Stimulated activated CD4-positive, alpha-beta T cell treated with anti-CD3 and anti-CD28 coated beads, TNF-alpha, amount 100 ng/mL, for 4 hours (primary cell): ENCODE measurements at places on chromosomes 7 and 10.

DNA sequence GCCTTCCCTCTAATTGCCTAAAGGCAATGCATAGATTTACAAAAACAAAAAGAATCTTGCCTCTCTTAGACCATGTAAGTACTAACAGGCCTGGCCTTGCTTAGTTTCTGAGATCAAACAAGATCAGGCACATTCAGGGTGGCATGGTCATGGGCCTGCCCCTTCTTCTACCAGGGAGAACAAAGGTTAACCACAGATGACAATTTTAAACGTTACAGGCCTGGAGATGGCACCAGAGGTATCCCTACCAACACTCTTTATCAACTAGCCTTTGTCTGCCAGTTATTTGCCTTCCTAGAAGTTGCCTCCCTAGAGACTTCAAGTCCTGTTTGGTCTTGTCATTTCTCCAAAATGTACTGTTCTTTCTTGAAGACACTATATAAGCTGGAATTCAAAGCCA lies 252.6 kb downstream of the DOCK4 start:
- DNase-seq, result no peak

GRCh38 chr7:132322970-132323369 lies 253.3 kb downstream of the PLXNA4 start:
- no peak for DNase-seq

DNA sequence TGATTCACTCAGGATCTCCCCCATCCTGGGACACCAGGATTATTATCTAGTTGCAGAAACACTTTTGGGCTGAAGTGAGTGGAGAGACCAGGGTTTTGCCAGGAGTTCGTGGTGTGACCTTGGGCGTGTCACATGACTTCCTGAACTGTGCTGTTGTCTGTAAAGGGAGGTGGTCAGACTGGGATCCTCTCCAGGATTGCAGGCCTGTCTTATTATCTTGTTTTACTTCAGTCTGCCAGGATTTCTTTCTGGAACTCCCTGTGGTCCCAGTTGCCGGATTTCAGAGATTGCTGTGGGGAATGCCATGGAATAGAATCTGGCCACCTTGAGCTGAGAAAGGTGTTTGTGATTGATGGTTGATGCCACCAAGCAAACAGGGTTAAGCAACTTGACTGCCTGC lies 35.8 kb downstream of the CRCP start:
- no peak for DNase-seq

- no peak for DNase-seq
Observed at GRCh38 chr10:28561531-28561930, 28.6 kb downstream of the WAC start.

GRCh38 chr7:136053689-136054485 lies 76.7 kb upstream of the MTPN start:
- no peak for DNase-seq

GRCh38 chr7:115060095-115060870 lies 138.4 kb downstream of the MDFIC start:
- no peak for DNase-seq

- no peak for DNase-seq
Observed at GRCh38 chr10:103850572-103850895, 4.8 kb downstream of the SH3PXD2A start.

- DNase-seq, result no peak
Observed at GRCh38 chr10:3668276-3668965, 116.6 kb downstream of the KLF6 start.

- no peak for DNase-seq
Observed at GRCh38 chr7:94907026-94907810, at the start of gene PPP1R9A. TSS of gene PPP1R9A (plus strand) at chr7:94907594. CDS start at chr7:94910114, 2,520 bp downstream.

- DNase-seq, result no peak
Observed at GRCh38 chr10:93193906-93194305, 120.2 kb downstream of the CYP26A1 start.

DNA sequence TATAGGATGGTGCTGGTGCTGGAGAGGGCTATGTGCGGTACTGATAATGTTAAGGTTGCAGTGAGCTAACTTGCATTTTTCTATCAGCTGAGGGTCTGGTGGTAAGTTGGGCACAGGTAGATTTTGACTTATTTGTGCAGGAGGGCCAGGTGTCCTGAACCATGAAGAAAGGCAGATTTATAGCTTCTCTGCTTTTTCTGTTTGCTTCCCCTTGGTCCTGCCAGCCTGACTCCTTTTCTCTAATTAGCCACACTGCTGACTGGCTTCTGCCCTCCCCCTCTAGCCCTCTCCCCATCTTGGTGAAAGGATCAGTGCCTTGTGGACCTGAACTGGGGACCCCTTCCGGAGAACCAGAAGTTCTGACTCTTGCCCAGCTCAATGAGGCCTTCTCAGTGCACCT lies 40.8 kb upstream of the STEAP4 start:
- DNase-seq, result no peak

GRCh38 chr7:116577320-116577871 lies 52.6 kb downstream of the CAV1 start:
- no peak for DNase-seq

DNA sequence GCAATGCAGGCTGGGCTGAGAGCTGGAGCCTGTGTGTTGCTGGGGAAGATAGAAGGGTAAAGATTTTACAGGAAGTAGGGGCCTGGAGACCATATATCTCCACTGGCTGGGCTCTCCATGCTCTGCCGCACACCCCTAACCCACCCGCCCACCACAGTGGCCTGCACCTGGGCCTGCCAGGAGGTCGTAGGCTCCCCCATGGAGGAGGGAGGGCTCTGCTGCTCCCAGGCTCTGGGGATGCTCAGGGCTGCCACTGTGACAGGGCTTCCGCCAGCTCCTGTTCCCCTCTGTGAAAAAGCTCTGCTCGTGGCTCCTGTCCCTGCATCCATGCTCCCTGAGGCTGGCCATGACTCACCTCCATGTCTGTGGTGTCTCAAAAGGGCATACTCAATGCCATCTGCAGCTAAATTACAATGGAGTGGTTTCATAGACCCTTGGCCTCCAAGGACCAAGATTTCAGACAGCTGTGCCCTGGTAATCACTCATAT lies 106.0 kb downstream of the CXCL12 start:
- no peak for DNase-seq

GRCh38 chr7:157436076-157436475 lies 99.3 kb downstream of the DNAJB6 start:
- DNase-seq, result no peak

DNA sequence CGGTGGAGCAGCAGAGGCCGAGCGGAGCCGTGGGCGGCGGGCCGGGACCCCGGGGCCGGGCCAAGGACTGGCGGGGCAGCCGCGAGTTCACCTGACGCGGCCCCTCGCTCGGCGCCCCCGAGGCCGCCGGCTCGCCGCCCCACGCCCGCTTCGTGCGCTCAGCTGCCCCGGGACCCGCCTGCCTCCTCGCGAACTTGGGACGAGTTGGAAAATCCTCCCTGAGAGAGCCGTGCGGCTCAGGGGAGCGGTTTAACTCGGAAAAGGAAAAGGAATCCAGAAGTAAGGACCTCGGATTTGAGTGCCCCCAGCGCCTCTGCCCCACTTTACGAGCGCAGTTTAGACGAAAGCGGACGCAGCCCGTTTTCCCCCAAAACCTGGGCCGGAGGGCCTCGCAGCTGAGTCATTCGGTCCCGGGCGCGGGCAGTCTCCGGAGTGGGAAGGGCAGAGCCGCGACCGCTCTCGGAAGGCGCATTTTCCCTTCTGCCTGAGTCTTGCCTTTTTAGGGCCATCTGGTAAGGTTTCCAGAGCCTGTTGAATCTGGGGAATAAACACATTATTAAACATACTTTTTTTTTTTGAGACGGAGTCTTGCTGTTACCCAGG lies 744 bp downstream of the CREM start:
- DNase-seq, result peak; percentile 56

DNA sequence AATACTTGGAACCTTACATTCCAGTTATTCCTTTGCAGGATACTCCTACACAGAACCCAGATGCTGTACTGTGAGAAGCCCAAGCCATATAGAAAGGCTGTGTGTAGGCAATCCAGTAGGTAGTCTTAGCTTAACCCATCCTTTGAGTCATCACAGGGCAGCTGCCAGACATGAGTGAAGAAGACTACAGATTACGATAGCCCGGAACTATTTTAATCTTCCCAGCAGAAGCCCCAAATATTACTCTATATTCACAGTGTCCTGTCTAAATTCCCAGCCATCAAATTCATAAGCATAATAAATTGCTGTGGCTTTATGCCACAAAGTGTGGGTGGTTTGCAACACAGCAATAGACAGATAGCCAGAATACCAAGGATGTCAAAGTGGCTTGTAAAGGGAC lies 474.1 kb upstream of the STEAP1 start:
- DNase-seq, result no peak

DNA sequence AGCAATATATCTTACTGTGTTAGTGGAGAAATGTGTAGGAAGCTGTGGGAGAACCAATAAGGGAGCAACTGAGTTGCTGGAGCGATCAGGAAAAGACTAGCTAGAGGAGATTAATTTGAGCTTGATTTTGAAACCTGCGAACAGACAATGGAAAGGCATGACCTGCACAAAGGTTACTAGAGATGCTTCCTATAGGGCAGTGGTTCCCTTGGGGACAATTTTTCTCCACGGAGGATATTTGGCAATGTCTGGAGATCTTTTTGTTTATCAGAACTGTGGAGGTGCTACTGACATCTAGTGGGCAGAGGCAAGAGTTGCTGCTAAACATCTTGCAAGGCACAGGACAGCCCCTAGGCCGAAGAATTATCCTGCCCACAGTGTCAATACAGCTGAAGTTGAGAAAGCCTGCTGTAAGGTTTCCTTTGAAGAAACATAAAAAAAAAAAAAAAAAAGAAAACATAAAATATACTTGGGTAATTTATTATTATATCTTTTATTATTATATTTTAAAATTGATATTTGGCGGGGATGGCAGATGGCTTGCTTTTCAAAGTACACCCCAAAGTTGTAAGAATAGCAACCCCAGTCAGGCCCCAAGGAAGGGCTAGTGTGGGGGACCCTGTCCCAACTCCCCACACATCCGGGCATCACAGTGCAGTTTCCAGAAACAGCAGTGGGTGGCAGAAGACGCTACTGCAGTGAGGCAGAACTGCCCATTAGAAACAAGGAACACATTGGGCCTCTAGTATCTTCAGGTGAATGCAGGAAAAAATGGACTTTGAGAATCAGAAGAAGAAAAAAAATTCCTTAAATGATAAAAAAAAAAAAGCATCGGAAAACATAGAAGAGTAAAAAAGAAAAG lies 481.6 kb downstream of the SH2D4B start:
- no peak for DNase-seq

DNA sequence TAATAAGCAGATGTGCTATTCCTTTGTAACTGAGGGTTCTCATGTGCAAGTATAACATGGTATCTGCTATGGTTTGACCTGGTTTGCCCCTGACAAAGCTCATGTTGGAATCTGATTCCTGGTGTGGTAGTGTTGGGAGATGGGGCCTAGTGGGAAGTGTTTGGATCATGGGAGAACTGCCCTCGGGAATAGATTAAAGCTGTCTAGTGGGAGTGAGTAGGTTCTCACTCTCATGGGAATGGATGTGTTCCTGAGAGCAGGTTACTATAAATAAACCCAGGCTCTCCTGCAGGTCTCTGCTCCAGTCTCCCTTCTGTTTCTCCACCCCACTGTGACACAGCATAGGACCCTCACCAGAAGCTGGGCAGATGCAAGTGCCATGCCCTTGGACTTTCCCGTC lies 97.7 kb downstream of the ATE1 start:
- DNase-seq, result no peak

- DNase-seq, result no peak
Observed at GRCh38 chr7:6392712-6393666, 54.8 kb downstream of the DAGLB start.

GRCh38 chr7:47811632-47812380 lies 136.5 kb downstream of the PKD1L1 start:
- no peak for DNase-seq

GRCh38 chr10:47364911-47365310 lies 16.7 kb downstream of the RBP3 start:
- DNase-seq, result no peak

DNA sequence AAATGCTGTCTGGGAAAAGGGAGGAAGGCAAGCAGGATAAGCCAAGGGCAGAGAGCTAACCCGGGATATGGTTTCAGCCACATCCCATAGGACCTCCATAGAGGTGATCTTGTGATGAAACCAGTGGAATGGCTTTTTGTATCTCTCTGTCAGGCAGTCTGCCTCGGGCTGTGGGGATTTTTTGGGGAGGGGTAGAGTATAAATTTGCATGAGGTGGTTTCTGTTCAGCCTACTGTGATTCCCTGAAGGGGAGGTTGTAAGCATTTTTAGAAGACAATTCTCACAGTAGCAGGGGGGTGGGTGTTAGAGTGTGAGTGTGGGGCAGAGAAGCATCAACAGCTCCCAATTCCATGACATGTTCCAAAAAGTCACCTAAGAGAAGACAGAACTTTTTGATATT lies 11.8 kb downstream of the OR9A2 start:
- no peak for DNase-seq

GRCh38 chr7:44408596-44408995 lies 81.9 kb downstream of the NUDCD3 start:
- no peak for DNase-seq

- no peak for DNase-seq
Observed at GRCh38 chr10:70579234-70580002, 23.1 kb downstream of the PRF1 start.

- DNase-seq, result no peak
Observed at GRCh38 chr7:144786522-144786921, 49.3 kb downstream of the TPK1 start.

GRCh38 chr10:119667562-119668328 lies 16.6 kb downstream of the BAG3 start:
- DNase-seq, result no peak

GRCh38 chr7:3272691-3273141 lies 28.3 kb upstream of the SDK1 start:
- no peak for DNase-seq

- DNase-seq, result no peak
Observed at GRCh38 chr10:46292573-46293023, 5.8 kb downstream of the ANTXRL start.
